ENCODE measurements at places on chromosomes 1 and 21.

DNA sequence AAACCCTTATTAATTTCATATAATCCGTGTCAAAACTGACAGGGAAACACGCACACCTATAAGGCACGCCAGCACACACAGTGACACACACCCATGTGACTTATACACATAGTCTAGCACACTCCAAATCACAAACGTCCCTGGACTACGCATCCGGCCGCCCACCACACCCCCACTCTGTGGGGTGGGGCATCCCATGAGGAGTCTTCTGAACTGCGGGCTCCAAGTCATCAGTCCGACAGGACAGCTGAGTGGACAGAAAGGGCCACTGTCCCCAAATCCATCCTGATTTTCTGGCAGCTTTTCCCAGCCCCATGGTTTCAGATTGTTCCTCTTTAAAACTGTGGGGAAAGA, 829 bp downstream of the PEA15 start:
- peak; percentile 34 for DNase-seq

GRCh38 chr1:207996636-207997035, 85.7 kb upstream of the CD34 start:
- DNase-seq: no peak

DNA sequence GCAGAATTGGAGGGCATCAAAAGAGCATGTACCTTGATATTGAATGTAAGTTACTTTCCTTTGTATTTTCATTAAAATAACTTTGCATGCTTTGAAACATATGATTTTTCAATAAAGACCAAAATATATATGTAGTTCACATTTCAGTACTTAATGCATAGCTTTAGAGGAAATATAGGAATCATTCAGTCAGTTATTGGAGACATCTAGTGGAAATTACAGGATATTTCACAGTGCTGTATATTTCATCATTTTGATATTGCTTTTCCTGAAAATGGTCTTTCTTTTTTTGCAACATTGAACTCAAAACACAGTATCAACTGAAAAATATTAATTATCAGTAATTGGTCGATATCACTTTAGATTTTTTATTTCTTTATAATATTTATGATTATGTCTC, 375.8 kb downstream of the NCAM2 start:
- DNase-seq: no peak

DNA sequence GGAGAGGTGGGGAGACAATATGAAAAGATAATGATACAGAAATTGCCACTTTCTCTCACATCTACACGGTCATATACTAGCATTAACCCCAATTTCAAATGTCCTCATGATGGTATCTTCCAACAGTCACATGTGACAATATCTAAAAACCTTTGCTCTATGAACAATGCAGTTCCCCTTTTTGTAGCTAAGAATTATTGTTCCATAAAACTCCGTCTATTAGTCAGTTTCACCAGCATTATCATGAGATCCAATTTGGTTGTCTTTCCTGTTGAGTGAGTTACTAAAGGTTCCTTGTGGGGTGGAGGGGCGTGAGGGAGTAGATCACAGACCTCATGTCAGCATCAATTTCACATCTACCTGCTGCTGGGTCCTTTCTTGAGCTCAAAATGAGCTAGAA, 1.7 kb downstream of the TIAM1 start:
- DNase-seq: no peak

GRCh38 chr1:201507360-201507675, 395 bp upstream of the CSRP1 start:
- DNase-seq: no peak

GRCh38 chr1:93960641-93961147, 51.5 kb upstream of the GCLM start:
- DNase-seq: no peak

GRCh38 chr21:46504666-46505065, 46.0 kb downstream of the DIP2A start:
- DNase-seq: no peak

- no peak for DNase-seq
Measured at GRCh38 chr1:171277534-171277933, 29.2 kb downstream of the FMO1 start.

GRCh38 chr1:181972256-181972655, 89.3 kb downstream of the ZNF648 start:
- DNase-seq: no peak

DNA sequence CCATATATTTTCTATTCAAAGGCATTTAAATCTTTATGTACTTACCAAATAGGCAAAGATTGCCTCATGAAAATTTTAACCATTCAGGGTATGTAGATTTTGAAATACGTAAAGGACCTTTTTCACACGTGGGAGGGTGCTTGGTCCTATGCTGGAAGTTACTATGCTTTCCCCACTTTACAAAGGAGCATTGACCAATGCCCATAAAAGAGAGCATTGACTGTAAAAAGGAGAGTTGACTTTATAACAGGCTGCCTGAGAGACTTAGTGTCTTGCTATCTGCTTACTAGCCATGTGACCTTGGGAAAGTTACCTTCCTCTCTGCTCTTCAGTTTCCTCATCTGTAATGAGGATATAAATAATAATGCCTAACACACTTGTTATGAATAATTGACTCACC, 346.5 kb downstream of the USH2A start:
- no peak for DNase-seq

DNA sequence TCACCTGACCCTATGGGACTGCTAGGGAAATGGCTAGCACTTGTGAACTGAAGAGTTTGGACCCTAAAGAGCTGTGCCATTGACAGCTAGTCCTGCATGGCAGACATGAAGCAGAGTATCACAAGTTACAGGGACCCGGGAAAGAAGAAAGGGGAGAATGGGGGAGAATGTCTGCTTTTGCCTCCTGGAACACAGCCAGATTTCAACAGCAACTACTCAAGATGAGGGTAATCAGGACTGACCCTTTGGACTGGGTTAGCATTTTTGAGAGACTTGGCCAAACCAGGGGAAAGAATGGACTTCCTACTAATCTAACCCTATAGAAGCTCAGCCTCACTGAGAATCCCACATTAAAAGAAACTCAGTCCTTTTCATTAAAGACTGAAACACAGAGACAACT, 8.7 kb upstream of the UTP25 start:
- no peak for DNase-seq

DNA sequence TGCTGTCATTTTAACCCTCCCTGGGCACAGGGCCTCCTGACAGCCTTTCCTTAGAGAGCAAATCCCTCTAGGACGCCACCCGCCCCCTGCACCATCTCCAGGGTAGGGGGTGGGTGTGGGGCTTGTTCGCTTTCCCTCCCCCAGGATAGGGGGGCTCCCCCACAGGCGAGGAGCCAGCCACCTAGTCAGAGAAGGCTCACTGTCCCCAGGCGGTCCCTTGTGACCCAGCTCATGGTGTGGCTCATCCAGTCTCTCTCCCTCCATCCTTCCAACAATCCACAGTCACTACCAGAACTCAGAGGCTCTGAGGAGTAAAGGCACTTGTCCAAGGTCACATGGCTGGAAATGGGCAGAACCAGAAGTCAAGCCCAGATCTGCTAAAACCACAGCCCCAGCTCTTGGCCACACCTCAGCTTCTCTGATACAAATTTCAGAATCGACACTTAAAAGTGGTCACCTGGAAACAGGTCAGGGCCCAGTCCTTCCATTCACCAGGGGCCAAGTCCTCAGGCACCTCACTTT, 89.8 kb downstream of the MRPL37 start:
- DNase-seq: no peak

DNA sequence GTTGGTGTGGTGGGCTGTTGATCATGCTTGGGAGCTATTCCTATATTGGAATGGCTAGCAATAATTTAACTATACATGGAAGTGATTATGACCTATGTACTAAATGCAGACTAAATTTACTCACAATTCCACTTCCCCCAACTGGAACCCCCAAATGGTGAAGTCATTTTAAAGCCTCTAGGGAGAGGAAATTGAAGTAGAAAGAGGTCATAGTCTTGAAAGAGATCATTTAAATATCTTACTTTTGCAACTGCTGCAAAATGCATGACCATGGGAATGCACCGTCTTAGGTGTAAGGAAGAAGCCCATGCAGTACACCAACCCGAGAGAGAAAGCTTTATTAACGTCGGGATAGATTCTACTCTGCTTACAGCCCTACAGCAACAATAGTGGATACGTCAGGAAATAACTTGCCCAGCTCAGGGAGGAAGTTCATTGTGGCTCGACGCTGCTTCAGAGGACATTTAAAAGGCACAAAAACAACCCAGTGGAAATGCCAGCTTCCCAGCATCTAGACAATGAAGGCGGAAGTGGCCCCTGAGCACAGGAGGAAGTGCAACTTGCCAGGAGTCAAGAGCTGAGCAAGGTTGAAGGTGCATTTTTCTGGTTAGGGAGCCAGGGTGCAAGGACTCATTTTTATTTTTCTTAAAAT, 26.5 kb downstream of the CYYR1 start:
- no peak for DNase-seq

- DNase-seq: no peak
Measured at GRCh38 chr1:54577612-54578011, 29.6 kb downstream of the ACOT11 start.

GRCh38 chr1:204453141-204453772, 41.3 kb downstream of the PIK3C2B start:
- DNase-seq: no peak

- no peak for DNase-seq
Measured at GRCh38 chr21:45377866-45378257, 27.1 kb upstream of the COL18A1 start.

DNA sequence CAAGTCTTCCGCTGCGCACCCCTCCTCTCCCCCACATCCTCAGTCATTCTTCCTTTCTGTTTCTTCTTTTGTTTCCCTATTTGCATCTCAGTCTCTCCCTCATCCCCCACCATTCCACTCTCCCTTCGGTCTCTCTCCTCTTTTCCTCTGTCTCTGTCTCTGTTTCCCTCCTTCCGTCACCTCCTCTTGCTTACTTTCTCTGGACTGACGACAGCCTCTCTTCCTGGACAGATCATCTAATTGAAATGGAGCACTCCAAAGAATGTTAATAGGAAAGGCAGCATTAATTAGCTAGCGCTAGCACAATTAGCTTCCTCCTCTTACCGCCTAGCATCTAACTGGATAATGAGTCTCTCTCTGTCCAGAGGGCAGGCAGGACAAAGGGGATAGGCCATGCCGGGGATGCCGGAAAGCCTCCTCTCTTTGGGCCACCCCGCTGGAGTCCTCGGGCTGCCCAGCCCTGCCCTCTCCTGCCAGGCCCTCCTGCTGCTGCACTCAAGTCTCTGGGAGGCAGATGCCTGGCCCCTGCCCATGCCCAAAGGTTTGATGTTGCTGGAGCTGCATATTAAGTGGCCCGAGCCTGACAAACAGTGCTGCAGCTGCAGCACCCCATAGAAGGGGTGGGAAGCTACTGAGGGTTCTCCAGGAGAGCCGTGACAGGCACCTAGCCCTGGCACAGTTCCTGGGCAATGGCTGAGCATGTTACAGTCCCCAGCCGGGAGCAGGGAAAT, 20.8 kb downstream of the DISP3 start:
- DNase-seq: no peak

DNA sequence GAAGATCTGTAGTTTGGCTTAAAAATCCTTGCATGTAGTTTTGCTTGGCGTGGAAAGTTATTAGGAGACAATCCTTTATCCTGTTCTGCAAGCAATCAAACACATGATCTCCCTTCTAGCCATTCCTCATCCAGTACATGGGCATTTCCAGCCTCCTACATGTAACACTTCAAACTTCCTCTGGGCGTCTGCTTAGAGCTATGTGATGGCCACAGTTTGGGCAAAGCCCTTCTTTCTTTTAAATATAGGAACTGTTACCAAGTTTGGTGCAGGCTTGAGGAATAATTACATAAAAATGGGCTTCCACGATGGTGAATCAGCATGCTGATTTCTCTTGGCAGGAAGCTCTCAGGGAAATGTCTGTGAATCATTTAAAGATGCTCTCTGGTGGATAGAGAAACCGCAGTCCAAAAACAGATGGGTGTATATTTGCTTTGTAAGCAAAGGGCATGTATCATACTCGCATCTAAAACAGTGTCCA, 176.9 kb upstream of the FMN2 start:
- DNase-seq: no peak

DNA sequence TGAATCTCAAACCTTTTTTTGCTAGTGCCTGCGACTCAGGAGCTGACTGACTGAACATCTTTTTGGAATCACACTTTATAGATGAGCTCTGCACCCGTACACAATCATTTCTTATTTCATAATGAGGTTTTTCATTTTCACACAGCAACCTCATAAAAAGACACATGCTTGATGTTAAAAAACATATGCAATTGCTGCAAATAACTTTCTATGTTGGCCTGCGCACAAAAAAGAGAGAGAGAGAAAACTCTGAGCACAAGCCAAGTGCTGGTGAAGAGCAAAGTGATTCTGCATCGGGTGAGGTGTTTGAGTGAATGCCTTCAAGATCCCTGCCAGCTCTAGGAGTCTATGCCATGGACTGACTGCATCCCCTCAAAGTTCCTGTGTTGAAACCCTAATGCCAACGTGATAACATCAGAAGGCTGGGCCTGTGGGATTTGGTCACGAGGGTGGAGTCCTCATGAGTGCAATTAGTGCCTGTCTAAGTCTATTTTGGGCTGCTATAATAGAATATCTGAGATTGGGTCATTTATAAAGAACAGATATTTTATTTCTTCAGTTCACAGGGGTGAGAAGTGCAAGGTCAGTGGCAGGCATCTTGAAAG, 36.6 kb downstream of the C1orf87 start:
- DNase-seq: no peak

DNA sequence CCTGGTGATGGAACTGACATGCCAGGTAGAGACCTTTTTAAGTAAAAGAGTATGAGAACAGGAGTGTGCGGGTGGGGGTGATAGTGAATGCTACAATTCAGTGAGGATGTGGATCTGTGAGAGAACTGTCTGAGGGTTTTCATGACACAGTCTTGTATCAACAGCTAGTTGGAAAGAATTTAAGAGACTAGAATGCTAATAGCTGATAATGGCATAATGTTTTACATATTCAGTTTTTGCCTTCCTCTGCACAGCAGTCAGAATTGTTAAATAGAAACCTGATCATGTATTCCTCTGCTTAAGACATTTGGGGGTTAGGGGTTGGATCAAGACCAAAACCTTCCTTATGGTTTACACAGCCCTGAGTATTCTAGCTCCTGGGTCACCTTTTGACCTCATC, 152.8 kb upstream of the ZRANB2 start:
- DNase-seq: no peak

Measured in DND-41 (cell line).